CD4-positive, alpha-beta memory T cell (primary cell): ENCODE measurements at places on chromosomes 7 and 10. TPM values are rescaled to one million over a fixed set of nuclear protein-coding genes. Genes with fewer than 3 reads are reported as not detected.

- no peak for DNase-seq
These were observed 26.2 kb upstream of the SEC61G start for GRCh38 chr7:54785261-54785660.

- DNase-seq: no peak
These were observed 10.1 kb downstream of the CNOT4 start for GRCh38 chr7:135499818-135500217.

GRCh38 chr7:31633894-31634494 lies 53.0 kb upstream of the PPP1R17 start:
- DNase-seq: no peak

The C10orf90 gene
- total RNA-seq: not detected

The HDAC9 gene
- 0.73 TPM for total RNA-seq

GRCh38 chr7:7330997-7331396 lies 148.7 kb downstream of the C1GALT1 start:
- no peak for DNase-seq

The LRRD1 gene
- total RNA-seq: not detected
